Activated CD8-positive, alpha-beta memory T cell treated with anti-CD3 and anti-CD28 coated beads, Interleukin-2, amount 50 U/mL, for 4 hours (primary cell): ENCODE measurements at places on chromosomes 5 and 9.
A peak's percentile ranks its signal among the peaks of the same experiment; 100 is the strongest.

- no peak for DNase-seq
These were observed 169.7 kb downstream of the C9orf50 start for GRCh38 chr9:129451089-129451656.

DNA sequence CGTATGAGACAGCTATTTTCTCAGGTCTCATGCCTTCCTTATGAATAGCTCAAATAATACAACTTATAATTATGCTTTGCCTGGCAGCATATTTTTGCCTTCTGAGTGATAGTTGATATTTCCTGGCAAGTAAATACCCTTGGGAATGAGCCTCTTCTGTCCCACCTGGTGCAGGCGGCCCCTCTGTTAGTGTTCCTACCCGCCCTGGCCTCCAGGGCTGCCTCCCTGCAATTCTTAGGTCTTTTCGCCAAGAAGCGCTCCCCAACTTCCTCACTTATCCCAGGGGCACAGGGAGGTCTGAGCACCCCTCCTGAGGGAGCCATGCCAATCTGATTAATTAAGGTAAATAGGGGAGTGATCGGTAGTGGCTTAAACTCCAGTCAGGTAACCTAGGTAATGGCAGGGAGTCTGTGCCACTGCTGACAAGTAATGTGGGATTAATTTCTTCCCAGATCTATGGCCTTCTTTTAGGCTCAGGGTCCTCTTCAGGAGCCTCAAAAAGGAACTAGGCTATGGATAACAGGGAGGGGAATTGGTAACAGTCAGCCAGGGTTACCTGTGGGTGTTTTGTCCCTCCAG lies 81.5 kb downstream of the GALNT10 start:
- no peak for DNase-seq

- DNase-seq: no peak
These were observed 94.3 kb upstream of the CPEB4 start for GRCh38 chr5:173793648-173794548.

DNA sequence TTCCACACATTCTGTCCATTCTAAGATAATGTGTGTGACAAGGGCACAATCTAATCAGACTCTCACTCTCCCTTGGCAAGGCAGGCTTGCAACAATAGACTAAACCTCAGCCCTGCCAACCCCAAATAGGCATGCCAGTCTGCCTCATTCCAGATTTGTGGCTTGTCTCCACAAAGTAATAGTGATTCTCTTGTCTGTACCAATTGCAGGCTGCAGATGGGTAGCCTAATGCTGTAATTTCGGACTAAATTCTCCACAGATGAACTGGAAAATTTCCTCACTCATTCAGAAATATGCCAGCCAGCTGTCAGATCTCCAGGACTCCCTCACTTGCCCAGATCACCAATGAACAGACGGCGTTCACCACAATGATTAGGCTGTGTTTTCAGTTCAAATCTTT lies 413.6 kb downstream of the ELAVL2 start:
- DNase-seq: no peak

DNA sequence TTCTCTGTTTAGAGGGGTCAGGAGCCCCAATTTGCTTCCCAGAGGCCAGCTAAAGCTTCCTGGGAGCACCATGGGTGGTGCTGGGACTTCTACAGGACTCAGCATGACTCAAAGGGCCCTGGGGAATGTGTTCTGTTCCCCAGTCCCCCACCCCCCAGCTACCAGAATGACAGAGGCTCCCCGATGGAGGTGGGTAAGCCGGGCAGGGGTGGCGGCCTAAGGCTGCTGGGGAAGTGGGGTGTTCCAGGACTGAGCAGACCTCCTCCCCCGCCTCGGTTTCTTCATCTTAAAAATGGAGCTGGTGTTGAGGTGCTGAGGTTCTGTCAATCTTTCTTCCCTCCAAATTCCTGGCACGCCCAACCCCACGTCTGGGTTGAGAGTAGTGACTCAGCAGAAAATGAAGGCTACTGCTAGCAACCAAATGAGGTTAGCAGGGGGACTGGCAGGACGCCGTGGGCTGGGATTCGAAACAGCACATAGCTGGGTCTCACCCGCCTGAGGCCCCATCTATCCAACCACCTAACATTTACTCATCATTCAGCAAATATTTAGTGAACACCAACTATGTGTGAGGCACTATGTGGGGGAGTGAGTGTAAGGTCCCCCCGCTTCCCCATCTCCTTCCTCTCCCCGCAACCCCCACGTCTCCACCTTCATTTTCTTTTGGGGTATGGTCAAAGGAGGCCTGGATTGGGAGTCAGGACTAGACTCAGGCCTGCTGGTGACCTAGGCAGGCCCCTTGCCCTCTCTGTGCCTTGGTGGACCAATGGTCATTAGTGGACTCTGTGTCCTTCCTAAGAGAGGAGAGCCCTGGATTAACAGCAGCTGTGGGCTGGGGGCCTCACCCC lies 50.2 kb downstream of the C9orf50 start:
- DNase-seq: no peak

DNA sequence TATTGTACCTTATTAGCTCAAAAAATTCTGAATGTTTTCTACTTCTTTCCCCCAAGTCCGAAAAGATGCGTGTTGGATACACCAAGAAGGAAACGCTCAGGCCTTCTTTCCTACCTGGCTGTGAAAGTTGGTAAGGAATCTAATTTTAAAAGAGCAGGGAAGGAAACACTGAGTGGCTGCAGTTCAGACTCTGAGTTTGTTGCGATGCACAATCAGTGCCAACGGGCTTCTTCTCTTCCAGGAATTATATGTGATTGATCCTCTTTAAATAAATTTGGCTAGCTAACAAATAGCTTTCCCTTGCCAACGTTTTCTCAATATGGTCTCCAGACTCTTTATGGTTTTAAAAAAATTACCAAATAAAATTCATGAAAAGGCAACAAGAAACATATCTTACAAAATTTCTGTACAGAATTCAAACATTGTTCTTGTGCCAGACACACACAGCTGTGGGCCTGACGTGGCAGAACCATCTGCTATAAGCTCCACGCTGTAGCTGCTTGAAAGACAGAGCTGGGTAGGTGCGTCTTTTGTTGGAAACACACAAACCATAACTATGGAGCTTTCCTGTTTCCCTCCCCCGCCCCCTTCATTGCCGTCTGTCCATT lies 493.1 kb downstream of the ZNF608 start:
- DNase-seq: no peak

GRCh38 chr5:22844636-22845035 lies 8.5 kb downstream of the CDH12 start:
- DNase-seq: no peak

GRCh38 chr5:170443624-170444023 lies 54.5 kb upstream of the KCNMB1 start:
- DNase-seq: no peak

- DNase-seq: no peak
These were observed 25.6 kb upstream of the LARP1 start for GRCh38 chr5:154729613-154730012.

- DNase-seq: no peak
These were observed 732.2 kb upstream of the ZNF608 start for GRCh38 chr5:125478599-125478998.

DNA sequence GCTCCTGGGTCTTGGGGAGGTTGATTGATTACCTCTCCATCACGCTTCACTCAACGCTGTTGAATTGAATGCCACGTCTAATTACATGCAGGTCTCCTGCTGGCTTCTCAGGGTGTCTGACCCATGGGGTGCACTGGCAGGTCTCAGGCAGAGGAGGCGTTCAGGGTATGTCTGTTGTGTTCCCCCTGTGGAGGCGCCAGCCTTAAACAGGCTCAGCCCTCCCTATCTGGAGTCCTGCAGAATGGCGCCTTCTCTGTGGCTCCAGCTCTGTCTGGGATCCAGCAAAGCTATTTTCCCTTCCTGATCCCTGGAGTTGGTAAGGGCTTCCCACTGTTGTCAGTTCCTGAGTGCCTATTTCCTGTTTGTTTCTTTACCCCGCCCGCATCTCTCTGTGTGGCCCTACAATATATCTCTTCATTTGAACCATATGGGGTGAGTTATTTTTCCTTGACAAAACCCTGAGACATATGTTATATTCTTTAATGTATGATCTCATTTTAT lies 150.0 kb downstream of the NTRK2 start:
- DNase-seq: no peak

DNA sequence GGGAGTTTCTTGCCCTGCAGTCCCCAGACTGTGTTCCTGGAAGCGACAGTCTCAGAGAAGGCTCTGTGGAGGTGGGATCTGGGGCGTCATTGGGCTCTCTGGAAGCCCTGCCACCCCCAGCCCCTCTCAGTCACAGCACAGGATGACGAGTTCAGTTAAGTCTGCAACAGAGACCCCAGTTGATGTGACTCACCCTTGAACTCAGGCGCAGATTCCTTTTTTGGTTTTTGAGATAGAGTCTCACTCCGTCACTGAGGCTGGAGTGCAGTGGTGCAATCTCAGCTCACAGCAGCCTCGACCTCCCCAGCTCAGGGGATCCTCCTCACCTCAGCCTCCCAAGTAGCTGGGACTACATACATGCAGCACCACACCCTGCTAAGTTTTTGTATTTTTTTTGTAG lies 8.3 kb downstream of the HRH2 start:
- DNase-seq: no peak

GRCh38 chr5:83281658-83282057 lies 189.9 kb upstream of the VCAN start:
- DNase-seq: no peak

DNA sequence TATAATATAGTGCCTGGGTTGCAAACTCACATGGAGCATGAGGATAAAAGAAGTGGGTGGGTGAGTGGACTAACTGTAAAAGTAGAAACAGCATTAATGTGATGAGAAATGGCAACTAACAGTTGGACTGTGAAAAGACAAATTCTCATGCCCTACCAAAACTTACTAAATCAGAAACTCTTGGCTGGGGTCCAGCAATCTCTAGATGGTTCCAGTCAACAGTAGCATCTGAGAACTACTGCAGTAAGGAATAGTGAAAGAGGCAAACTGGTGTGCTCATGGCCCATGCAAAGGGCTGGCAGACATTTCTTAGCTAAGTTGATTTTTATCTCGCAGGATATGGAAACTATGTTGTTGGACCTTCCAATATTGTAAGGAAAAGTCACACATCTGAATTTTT lies 150.3 kb downstream of the PIK3R1 start:
- DNase-seq: no peak

DNA sequence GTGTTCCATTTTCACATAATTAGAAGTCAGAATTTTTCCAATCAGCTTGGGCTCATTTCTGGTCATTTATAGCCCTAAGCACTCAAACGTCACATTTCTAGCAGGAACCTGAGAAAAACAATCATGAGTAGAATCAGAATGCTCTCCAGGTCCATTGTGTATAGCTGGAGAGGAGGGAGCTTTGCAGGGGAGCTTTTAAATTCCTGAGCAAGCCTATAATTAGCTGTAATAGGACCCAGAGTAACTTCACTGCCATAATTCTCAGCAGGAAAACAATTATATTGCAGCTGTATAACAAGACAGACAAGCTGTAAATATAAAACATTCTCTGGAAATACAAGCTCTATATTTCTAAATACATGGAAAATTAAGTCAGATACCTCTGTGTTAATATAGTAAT lies 637.6 kb upstream of the SGCD start:
- DNase-seq: no peak

DNA sequence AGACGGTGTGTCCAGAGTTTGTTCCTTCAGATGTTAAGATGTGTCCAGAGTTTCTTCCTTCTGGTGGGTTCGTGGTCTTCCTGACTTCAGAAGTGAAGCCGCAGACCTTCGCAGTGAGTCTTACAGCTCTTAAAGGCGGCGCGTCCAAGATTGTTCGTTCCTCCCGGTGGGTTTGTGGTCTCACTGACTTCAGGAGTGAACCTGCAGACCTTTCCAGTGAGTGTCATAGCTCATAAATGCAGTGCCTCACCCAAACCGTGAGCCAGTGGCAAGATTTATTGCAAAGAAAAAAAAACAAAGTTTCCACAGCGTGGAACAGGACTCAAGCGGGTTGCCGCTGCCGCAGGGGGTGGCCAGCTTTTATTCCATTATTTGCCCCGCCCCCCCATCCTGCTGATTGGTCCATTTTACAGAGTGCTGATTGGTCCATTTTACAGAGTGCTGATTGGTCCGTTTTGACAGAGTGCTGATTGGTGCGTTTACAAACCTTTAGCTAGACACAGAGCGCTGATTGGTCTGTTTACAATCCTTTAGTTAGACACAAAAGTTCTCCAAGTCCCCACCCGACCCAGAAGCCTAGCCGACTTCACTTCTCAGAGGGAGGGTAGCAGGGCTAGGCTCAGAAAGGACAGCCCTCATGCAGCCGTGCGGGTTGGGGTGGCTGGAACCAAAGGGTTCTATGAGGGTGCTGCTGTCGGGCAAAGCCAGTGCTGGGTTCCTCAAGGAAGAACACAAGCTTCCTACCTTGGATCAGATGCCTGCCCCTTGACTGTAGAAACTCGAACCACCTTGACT lies 9.1 kb upstream of the RNF130 start:
- DNase-seq: peak; percentile 53

DNA sequence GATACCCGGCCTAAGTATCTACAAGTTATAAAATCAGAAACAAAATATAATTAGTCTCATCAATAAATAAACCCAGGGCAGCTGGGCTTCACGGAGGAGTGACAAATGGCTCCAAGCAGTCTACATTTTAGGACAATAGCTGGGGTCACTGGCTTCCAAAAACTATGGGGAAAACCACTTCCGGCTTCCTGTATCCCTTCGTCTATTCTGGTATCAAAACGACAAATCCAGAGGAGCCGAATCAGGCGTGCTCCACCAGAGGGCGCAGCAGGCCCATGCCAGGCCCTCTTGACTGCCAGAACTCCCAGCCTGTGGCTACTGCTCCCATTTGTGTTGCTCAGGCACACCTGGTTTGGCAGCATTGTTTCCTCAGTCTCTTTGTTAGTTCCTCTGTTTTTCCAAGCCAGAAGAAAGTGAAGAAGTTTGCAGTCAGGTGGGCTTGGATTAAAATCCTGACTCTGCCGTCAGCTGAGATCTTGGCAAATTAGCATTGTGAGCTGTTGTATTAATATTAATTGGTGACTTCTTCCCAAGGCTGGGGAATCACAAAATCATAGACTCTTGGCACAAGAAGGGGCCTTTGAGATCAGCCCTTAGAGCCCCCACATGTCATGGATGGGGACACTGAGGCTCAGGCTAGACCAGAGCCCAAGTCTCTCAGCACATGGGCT lies 11.6 kb upstream of the RAB14 start:
- DNase-seq: peak; percentile 65

- no peak for DNase-seq
These were observed 566.4 kb downstream of the DNAH5 start for GRCh38 chr5:13378091-13378490.

DNA sequence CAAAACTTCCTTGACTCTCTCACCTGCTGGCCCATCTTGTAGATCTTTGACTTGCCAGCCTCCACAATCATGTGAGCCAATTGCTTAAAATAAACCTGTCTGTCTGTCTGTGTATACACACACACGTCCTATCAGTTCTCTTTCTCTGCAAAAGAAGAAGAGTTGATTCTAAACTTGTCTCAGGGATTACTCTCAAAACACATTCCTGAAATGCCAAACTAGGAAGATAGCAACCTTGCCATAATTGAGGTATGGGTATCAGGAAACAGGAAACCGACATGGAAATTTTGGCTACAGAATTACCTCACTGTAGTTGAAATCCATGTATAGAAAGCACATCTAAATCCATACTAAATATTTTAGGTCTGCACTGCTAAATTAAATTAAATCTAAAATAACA lies 483.4 kb downstream of the PLK2 start:
- no peak for DNase-seq
